Eye (tissue), 1 donor: ENCODE measurements at places on chromosomes 4 and X.

DNA sequence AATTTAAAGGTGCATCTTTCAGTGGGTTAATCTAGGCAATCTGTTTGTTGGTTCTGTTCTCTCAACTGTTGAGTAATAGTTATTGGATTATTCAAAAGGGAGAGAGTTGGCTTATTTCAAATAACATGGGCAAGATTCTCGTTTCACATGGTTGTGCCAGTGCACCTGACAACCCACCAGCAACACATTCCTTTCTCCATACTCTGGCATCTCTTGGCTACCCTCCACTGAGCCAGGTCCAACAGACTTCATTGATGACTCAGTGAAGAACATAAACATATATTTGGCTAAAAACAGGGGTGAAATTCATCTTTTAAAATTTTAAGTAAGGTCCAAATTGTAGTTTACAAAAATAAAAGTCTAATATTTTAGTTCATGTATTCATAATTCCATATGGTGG, 967.2 kb downstream of the RPA4 start:
- no peak for DNase-seq

- DNase-seq, result no peak
Observed at GRCh38 chrX:8254401-8254800, 83.3 kb upstream of the VCX2 start.

GRCh38 chrX:140764401-140764919, 54.9 kb downstream of the LINC00632 start:
- DNase-seq, result peak; percentile 70

- DNase-seq, result no peak
Observed at GRCh38 chr4:47819178-47819577, 18.7 kb downstream of the CORIN start.

- DNase-seq, result no peak
Observed at GRCh38 chr4:86531440-86531839, 62.7 kb upstream of the PTPN13 start.

GRCh38 chrX:125681058-125681457, 361.4 kb downstream of the TEX13C start:
- DNase-seq, result no peak

DNA sequence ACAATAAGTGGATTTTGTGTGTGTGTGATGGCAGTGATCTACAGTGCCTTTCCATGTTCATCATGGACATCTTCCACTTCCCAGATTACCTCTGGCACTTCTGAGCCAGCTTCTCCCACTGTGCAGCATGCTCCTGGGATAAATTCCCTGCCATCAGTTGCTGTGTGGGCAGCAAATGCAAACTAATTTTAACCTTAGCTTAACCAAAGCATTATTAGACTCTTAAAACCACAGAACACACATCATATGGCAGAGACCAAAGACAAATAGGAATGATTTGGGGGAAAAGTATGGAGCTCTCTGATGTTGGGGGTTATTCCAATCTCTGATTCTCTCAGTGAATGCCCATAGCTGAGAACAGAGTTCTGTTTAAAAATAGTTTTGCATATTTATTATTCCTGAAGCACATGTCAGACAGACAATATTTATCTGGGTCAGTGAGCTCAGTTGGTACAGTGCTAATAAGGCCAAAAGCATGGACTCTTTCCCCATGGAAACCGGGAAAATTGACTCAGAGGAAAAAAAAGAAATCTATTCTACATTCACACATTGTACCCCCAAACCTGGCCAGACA, 567.4 kb downstream of the IQCM start:
- DNase-seq, result peak; percentile 31

- no peak for DNase-seq
Observed at GRCh38 chr4:122027203-122027602, 75.3 kb upstream of the TRPC3 start.
